ENCODE measurements at places on chromosomes 5 and 9. TPM values are rescaled to one million over a fixed set of nuclear protein-coding genes. Genes with fewer than 3 reads are reported as not detected.

MRPL22 gene
- 92.0 TPM for total RNA-seq

DNA sequence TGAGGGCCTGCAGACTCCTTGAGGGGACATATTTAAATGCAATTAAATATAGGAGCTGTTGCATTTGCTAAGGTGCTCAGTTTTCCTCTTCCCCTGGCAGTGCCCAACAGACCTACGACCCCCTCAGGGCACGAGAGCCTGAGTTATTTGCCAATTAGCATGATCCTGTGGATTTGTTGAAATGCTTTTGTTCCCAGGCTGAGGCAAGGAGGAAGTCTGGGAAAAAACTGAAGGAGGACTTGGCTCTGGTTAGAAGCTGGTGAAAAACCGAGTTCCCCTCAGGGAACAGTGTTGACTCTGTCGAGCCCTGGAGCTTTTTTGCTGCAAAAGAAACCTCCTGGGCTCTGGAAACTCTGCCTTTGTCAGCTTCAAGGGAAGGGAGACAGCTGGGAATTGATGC, 103.6 kb upstream of the SHB start:
- ATAC-seq: no peak

OR1Q1 gene
- not detected for total RNA-seq

GRCh38 chr9:126591083-126591482, 22.6 kb upstream of the LMX1B start:
- no peak for ATAC-seq

F2RL2 gene
- not detected for total RNA-seq

DNA sequence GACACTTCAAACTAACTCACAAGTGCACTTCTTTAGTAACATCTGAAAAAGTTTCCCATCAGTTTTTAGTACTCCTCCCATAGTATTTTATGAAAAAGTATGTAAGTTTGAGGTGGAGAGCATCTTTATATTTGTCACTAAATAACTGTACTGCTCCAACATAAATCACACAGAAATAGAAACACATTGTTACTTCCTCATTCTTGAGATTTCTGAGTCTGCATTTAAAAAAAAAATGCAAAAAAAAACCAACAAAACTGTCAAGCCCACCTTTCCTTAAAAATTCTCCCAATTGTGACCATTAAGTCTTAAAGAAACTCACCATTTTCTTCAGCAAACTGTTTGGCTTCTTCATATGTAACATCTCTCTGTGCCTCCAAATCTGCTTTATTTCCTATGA, 18.7 kb downstream of the RAB14 start:
- ATAC-seq: no peak

DNA sequence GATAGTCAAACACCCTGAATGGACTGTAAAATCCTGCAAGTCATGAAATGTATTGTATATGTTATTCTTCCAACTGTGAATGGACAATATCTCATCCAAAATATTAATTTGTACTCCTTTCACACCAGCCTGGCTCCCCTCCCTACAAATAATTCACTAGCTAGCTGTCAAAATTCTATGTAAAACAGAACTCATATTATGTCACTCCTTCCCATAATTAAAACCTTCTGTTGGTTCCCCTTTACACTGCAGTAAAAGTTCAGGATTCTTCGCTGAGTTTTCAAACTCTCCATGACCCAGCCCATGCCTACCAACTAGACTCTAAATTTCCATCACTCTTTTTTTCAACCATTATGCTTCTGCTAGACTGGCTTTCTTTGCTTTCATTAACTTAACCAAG, 857.1 kb downstream of the TAF11L14 start:
- ATAC-seq: no peak

ADAMTS2 gene
- total RNA-seq: not detected

DNA sequence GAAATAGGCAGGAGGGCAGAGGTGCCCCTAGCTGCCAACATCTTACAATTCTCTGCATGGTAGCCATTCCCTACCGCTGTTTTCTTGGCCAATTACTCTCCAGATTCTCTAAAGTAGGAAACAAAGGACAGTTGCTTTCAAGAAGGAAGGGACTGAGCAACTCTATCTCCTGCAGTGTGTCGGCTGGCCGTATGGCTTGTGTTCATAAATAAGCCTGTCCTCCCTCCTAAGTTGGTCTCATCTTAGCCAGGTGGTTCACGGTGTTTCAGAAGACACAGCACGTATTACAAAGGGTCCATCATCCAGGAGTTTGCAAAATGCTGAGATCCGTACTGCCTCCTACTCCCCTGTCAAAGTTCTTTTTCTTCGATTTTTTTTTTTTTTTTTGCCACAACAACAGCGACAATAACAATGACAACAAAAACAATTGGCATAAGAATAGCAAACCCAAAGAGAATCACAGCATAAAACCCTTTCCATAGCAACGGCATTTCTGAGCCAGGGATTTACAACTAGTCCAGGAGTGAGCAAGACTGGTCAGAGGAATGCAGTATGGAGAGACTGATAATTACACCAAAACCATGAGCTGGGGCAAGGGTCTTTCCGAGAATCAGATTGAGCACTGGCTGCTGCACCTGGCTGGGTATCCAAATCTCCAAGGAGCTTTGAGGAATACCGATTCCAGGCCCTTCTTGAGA, 212.8 kb downstream of the SLIT3 start:
- ATAC-seq: no peak

DNA sequence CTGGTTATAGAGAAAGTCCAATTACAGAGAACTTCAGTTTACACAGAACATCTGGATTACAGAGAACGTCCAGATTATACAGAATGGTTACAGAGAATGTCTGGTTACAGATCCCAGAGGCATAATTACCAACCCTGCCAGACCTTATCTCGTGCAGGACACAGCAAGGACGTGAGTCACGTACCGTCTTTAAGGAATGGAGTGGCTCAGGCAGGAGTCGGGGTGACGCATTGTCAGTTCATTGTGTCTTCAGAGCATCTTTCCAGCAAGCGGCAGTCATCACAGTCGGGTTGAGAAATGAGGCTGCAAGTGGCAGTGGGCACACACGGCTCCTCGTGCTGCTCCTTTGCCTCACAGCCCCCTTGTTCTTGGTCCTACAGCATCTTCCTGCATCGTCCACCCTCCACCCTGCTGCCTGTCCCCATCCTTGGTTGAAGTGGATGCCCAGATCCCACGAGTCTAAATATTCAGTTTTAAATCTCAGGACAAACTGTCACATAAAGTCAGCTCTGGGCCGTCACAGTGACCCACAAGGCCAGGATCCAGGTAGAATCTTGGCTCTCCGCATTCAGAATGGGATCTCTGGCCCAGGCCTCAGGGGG, 30.0 kb upstream of the SLC6A19 start:
- no peak for ATAC-seq

- no peak for ATAC-seq
These were observed 83.0 kb downstream of the OXCT1 start for GRCh38 chr5:41787265-41787664.

INSYN2B gene
- total RNA-seq: not detected

DNA sequence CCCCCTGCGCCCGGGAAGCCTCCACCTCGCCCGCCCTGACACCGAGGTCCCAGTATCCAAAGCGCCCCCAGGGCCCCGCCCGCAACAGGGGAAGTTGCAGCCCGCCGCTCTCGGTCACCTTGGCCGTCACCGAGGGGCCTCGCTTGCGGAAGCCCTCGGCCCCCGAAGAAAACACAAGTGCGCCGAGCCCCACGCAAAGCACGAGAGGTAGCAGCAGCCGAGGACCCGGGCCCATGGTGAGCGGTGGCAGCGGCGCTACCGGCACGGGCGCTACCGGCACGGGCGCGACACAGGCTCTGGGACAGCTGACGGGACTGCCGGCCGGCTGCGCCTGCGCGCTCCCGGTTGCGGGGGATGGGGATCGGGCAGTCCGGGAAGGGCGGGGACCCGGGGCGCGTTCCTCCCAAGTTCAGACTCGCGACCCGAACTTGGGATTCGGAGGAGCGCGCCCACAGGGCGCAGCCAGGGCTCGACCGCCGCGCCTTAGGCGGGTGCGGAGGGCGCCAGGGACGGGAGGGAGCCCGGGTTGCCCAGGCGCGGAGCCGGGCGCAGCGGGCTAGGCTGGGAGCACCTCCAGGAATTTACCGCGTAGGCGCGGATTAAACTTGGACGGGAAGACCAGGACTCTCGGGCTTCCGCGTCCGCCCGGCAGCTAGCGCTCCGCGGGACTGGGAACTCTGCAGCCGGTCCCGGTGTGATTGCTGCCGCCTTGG, at the start of gene PPIC:
Gene PPIC (minus strand): TSS at position 335 of the 713 bp plus-strand sequence. CDS start 100 bp downstream, at position 235.
- peak; percentile 46 for ATAC-seq

PCDHB3 gene
- total RNA-seq: 0.08 TPM

DNA sequence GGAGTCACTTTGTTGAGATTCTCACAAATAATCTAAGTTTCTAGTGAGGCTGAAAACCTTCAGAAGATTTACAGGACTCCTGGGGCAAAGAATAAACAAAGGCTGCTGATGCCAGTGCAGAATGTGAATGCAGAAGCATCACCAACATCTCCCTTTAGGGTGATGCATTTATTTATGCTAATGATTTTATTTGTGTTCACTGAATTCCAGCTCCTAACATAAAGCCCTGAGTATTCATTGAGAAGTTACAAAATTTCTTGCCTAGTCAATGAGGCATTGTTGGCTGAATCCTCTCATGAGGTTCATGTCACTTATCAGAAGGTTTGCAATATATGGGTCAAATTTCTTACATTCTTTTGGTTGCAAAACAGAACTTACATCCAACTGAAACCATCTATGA, 70.0 kb downstream of the GRIN3A start:
- ATAC-seq: no peak

- peak; percentile 38 for ATAC-seq
These were observed 382 bp upstream of the CDKN2B start for GRCh38 chr9:22009506-22009867.

- peak; percentile 36 for ATAC-seq
These were observed 5.7 kb downstream of the SRP19 start for GRCh38 chr5:112866739-112867138.

DNA sequence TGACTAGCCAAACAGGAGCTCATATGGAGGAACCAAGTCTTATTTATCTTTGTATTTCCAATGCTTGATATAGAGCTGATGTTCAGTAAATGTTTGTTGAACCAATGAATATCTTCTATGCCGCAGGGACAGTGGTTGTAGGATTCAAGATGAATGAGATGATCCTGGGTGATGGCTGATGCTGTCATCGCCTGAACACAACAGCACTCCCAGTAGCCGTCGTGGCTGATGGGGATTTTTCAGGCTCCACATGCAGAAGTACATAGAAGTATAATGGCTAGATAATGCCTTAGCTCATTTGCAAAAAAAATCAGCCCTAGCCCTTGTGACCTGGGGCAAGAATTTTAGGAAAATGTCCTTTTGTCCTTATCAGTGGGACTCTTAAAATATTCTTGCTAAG, 69.0 kb upstream of the OR13F1 start:
- no peak for ATAC-seq

BARHL1 gene
- not detected for total RNA-seq

DNA sequence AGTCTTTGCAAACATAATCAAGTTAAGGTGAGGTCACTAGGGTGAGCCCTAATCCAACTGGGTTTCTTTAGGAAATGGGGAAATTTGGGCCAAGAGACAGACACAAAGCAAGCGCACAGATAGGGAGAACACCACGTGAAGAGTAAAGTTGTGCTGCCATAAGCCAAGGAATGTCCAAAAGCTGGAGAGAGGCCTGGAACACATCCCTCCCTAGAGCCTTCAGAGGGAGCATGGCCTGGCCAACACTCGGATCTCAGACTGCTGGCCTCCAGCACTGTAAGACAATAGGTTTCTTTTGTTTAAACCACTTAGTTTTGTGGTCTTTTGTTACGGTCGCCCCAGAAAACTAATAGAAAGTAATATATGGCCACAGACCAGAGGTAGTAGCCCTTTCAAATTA, 8.1 kb upstream of the ROR2 start:
- ATAC-seq: no peak

DNA sequence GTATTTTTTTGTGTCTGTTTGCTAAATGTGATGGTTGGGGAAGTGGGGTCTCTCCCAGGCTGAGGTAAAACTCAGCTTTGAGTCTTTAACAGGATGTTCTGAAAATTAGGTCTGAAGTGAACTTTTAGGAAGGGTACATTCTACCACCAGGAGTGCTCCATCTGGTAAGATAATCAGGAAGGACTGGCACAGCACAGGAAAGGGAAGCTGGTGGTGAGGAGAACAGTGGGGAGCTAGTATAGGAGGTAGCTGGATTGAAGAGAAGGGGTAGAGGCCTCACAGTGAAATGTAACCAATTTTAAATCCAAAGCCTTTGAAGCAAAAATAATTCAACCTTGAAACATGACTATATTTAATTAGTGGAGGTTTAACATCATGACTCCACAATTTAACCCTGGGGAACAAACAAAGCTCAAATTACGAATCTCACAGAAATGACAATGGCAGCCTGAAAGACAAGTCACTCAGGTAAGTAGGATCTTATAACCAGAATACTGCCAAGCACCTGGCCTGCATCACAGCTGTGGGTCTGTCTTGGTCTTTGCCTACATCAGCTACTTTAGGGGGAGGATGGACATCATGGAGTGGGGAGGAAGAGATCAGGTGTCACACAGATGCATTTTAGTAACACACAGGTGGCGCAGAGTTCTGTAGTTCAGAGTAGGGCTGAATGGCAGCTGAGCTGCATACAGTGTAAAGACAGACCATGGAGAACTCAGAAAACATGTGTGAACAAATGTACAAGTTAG, 445.3 kb downstream of the DMRT2 start:
- no peak for ATAC-seq

- no peak for ATAC-seq
These were observed 765.3 kb upstream of the ADAMTS16 start for GRCh38 chr5:4374866-4375265.

DNA sequence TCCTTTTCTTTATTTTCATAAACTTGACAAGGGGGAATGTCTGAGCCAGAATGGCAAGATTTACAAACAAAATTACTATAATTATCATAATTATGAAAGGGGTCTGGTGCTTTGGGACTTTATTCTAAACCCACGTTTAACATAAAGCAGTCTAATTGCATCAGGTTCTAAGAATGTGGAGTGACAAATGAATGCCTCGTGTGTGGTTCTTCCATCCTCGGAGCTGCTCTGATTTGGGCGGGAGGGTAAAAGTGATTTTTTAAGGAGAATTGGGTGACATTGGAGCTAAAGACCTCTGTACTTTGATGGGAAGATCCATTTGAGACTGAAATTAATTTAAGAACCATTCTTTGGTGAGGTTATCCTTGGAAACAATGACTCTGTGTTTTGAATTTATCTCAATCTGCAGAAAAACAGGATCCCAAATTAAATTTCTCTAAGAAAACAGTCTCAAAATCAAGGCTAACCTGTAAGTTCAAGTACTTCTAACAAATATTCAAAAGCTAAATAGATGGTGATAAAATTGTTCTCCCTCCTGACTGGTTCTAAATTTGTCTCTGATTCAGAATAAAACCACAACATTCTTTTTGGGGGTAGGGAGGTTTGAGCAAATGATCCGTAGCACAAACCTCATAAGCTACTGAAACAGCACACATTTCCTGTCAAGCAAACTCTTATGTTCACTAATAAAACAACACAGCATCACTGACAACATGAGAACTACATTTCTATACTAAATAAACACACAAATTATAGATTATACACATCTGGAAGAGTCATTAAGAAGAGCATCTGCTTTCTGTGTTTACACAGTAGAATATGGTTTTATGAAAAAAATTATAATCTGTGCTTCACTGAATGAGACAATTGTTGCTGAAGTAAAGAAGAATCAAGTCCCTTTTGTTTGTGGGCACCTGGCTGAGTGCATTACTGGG, 85.5 kb downstream of the DCP2 start:
- peak; percentile 67 for ATAC-seq

All from activated T-helper 17 cell treated with anti-CD3 and anti-CD28 coated beads, Interleukin-2, amount 50 U/mL, for 72 hours (primary cell).